ENCODE measurements at places on chromosomes 7 and 10. TPM values are rescaled to one million over a fixed set of nuclear protein-coding genes. Genes with fewer than 3 reads are reported as not detected.

Gene IGFBP1
- total RNA-seq: not detected

Gene ANKRD1
- total RNA-seq: 1.6 TPM

Gene GARIN1A
- total RNA-seq: 10.2 TPM

Gene PDLIM1
- total RNA-seq: 200 TPM

Gene PNPLA8
- total RNA-seq: 40.4 TPM

Gene BICC1
- total RNA-seq: 17.0 TPM

Gene NEUROG3
- total RNA-seq: 0.71 TPM

Gene DRGX
- not detected for total RNA-seq

Gene NKX2-3
- total RNA-seq: 2.8 TPM

Gene PROSER2
- total RNA-seq: 9.1 TPM

Gene CYP3A7
- not detected for total RNA-seq

Gene PDE1C
- 2.2 TPM for total RNA-seq

Gene EPO
- total RNA-seq: not detected

Gene LEP
- 784 TPM for total RNA-seq

Gene ACSM6
- not detected for total RNA-seq

Gene EN2
- 0.22 TPM for total RNA-seq

Gene SPAM1
- not detected for total RNA-seq

Gene GNAI1
- total RNA-seq: 179 TPM

Gene POLR2J2
- total RNA-seq: 7.1 TPM

Gene TYW1
- total RNA-seq: 18.9 TPM

Gene SRGN
- total RNA-seq: 404 TPM

Gene TACC2
- total RNA-seq: 31.0 TPM

Gene GRM3
- total RNA-seq: not detected

Gene DGKI
- total RNA-seq: 10.1 TPM

Gene MKRN1
- total RNA-seq: 58.5 TPM

Gene FAM25A
- total RNA-seq: not detected

Gene PRF1
- 4.0 TPM for total RNA-seq

Gene PIK3CG
- 7.9 TPM for total RNA-seq

Gene HMX2
- total RNA-seq: not detected

Gene FKBP6
- not detected for total RNA-seq

Gene IKZF1
- total RNA-seq: 22.0 TPM

Gene NUTM2D
- 2.1 TPM for total RNA-seq

Gene MYH16
- total RNA-seq: not detected

Gene TMEM184A
- total RNA-seq: 0.16 TPM

Gene GPR15LG
- total RNA-seq: not detected

Gene SMO
- 6.9 TPM for total RNA-seq

Gene MRC1
- 267 TPM for total RNA-seq

Gene SPDYE6
- not detected for total RNA-seq

Gene LAMB4
- total RNA-seq: 0.10 TPM

Gene APBB1IP
- total RNA-seq: 37.2 TPM

Gene MKI67
- total RNA-seq: 0.39 TPM

Gene CREB5
- total RNA-seq: 45.3 TPM

Gene LRRC18
- not detected for total RNA-seq

Gene SFRP4
- 64.3 TPM for total RNA-seq

Gene TOMM7
- 248 TPM for total RNA-seq

Gene GOLGA7B
- total RNA-seq: 0.32 TPM

Gene SSC4D
- total RNA-seq: 3.7 TPM

Gene SLC16A9
- 0.06 TPM for total RNA-seq

Gene EFCAB10
- total RNA-seq: not detected

Gene PTN
- total RNA-seq: 10.3 TPM

Gene TEX47
- not detected for total RNA-seq

Gene ITPRIP
- total RNA-seq: 48.3 TPM

Gene COPS6
- total RNA-seq: 85.2 TPM

Gene RBM48
- 8.0 TPM for total RNA-seq

Gene SPDYE18
- total RNA-seq: 0.42 TPM

Gene STK31
- total RNA-seq: 0.10 TPM
